ENCODE measurements at places on chromosomes 11 and 22.

- DNase-seq, result no peak
Measured at GRCh38 chr11:119363081-119363850, 16.8 kb upstream of the MFRP start.

DNA sequence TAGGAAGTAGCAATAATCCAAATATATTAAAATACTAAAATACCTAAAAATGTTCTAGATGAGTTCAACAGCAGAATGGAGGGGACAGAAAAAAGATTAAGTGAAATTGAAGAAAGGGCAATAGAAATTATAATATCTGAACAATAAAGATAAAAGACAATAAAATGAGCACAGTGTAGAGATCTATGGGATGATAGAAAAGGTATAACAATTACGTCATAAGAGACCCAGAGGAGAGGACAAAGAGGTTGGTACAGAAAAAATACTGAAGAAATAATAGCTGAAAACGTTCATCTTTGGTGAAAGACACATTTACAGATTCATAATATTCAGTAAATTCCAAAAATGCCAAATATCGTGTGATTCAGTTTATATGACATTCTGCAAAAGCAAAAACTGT lies 143.4 kb downstream of the TMEM135 start:
- DNase-seq, result no peak

GRCh38 chr11:43632181-43632580 lies 48.4 kb upstream of the HSD17B12 start:
- DNase-seq, result no peak

DNA sequence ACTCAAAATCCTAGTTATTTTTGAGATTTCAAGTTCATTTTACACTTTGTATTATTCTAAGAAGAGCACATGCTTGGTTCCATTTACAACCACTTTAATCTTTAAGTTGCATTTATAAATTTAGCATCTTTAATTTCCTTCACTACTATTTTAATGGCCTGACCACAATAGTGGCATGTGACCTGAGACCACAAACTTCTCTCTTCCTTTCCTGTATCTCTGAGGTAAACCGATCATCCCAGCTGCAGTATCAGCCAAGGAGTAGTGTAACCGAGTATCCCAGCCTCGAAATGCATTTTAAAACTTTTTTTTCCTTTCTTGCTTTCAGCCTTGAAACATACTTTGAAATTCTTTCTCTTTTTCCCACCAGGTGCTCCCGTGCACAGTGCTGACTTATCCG lies 28.7 kb upstream of the CBX6 start:
- no peak for DNase-seq

GRCh38 chr11:64292460-64293254 lies 1.6 kb downstream of the KCNK4 start:
- DNase-seq, result no peak

- no peak for DNase-seq
Measured at GRCh38 chr22:17969701-17970113, 54.7 kb downstream of the MICAL3 start.

- no peak for DNase-seq
Measured at GRCh38 chr22:49880281-49880680, 26.6 kb downstream of the ZBED4 start.

GRCh38 chr11:132037956-132038355 lies 667.5 kb downstream of the NTM start:
- DNase-seq, result no peak

DNA sequence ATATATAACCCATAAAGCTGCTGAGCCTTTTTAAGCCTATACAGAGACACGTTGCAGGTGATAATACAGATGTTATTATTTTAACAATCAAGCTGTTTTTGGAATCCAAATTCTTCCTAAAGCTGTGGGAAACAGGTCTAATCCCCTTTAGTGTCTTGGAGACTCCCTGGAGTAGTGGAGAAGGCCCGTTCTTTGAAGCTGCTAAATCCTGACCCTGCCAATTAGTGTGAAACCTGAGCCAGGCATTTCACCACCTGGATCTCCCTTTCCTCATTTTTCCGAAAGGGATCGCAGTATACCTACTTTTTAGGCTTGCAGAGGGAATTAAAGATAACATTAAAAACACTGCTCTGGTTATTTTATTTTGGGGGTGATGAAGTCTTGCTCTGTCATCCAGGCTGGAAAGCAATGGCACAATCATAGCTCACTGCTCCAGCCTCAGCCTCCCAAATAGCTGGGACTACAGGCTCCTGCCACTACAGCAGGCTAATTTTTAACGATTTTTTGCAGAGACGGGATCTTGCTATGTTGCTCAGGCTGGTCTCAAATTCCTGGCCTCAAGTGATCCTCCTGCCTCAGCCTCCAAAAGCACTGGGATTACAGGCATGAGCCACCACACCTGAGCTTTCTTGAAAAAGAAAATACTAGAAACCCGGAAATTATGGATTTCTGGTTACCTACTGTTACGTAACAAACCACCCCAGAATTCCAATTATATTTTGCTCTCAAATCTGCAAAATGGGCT lies 1.7 kb upstream of the EIF4ENIF1 start:
- DNase-seq, result no peak

DNA sequence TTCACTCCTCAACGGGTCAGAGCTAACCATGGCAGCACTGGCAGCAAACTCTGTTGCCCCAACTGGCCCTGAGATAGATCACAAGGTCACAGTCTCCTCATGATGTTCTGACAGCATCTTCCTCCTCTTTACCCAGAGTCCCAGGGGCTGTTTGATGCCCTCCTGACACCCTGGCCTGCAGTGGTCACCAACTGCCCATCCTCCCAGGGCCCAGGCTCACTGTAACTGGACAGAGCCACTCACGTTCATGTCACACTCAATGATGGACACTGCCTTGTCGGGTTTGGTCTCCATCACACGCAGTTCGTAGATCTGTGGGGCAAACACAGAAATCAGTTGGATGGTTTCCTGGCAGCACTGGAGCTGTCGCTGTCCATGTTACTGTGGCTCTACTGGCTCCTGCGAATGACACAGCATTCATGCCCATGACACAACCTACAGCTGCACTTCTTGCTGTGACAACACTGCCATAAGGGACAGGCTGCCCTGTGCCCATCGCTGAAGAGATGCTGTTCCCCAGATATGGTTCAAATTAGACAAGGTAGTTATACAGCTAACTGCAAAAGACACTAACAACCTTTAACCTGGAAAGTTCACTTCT lies 10.4 kb upstream of the C22orf39 start:
- no peak for DNase-seq

DNA sequence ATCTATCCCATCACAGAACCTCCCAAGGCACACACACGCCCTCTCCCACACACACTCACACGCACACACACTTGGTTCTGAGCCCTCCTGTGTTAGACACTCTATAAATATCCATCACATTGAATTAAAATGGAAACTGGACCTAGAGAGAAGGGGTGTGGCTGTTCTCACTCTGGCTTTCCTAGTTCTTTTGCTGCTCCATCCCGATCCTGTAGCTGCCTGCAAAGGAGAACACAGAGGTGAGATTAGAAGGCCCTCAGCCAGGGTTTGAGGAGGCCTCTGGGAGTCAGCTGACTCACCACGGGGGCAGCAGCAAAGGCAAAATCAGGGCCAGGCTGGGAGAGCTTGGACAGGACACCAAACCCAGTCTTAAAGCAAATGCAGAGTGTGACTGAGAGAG lies 192.3 kb upstream of the CADM1 start:
- DNase-seq, result no peak

DNA sequence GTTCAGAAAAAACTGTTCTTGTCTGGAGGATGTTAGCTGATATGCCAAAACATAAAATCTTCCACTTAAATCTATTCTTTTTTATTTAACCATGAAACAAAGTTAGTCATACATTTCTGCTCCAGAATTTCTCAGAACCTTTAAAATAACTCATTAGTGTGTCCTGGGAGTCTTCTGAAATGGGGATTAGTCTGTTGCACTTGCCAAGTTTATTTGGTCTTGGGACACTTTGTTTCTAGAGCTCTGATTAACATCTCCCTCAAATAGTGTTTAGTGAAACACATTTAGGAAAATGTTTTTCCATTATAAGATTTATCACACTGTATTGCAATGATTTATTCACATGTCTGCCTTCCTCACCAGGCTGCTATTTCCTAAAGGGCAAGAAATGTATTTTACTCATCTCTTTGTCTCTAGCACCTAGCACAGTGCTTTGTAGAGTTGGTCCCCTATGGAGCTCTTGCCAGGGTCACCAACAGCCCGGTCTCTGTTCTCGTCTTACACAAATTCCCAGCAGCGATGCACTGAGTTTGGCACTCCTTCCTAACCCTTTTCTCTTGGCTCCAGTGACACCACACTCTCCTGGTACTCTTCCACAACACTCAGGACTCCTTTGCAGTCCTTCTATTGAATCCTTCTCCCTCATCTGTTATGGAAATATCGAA lies 189.2 kb downstream of the CSNK2A3 start:
- no peak for DNase-seq

- DNase-seq, result peak; percentile 50
Measured at GRCh38 chr11:83736684-83737083, 450.5 kb upstream of the CCDC90B start.

DNA sequence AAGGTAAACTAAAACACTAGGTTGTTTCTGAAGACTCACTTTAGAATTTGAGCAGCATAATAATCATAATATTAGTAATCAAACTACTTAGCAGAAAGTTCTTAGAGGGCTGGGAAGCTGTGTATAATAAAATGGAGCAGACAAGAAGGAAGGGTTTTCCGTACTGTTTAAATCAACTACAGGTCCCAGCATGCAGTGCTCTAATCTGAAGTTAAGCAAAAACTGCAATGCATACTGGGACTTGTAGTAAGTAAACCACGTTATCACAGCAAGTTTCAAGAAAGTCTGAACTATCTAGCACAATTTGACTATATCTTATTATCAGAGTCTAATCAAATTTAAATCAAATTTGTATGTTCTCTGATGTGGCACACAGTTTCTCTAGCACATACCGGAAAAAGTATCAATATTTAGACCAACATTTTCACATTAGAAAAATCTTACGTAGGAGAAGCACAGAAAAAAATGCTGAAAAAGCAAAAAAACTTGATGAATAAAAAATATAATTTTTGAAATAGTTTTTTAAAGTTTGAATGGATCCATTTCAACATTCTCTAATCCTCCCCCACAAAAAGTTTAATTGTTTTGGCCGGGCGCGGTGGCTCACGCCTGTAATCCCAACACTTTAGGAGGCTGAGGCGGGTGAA lies 8.2 kb downstream of the PHF21A start:
- DNase-seq, result peak; percentile 74

- DNase-seq, result no peak
Measured at GRCh38 chr11:70089631-70090030, 11.5 kb downstream of the ANO1 start.

GRCh38 chr11:109849946-109850345 lies 243.2 kb upstream of the ZC3H12C start:
- DNase-seq, result no peak

GRCh38 chr11:69122326-69122629 lies 33.5 kb upstream of the SMIM38 start:
- no peak for DNase-seq

DNA sequence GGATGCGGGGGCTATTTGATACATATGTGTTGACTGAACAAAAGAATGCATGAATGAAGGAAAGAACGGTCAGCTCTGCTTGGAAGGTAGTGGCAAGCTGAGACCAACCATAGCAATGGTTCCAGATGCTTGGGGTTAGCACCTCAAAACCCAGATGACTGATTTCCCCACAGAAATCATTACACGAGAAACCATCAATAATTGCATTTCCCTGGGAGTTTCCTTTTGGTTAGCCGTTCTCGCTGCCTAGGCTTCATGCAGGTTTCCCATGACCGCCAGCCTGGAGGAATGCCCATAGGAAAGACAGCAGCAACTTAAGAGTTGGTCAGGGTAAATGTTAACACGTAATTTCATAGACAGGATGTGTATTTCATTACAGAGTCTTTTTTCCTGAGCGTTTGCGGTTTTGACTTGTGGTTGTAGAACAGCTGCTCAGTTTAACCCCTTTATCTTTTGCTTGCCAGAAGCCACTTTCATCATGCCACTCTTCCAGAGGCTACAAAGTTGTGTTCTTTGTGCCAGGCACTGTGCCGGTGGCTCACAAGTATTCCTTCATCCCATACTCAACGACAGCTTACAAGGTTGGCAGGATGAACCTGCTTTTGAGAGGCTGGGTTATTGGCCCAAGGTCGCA lies 2.8 kb downstream of the IL17RA start:
- no peak for DNase-seq

DNA sequence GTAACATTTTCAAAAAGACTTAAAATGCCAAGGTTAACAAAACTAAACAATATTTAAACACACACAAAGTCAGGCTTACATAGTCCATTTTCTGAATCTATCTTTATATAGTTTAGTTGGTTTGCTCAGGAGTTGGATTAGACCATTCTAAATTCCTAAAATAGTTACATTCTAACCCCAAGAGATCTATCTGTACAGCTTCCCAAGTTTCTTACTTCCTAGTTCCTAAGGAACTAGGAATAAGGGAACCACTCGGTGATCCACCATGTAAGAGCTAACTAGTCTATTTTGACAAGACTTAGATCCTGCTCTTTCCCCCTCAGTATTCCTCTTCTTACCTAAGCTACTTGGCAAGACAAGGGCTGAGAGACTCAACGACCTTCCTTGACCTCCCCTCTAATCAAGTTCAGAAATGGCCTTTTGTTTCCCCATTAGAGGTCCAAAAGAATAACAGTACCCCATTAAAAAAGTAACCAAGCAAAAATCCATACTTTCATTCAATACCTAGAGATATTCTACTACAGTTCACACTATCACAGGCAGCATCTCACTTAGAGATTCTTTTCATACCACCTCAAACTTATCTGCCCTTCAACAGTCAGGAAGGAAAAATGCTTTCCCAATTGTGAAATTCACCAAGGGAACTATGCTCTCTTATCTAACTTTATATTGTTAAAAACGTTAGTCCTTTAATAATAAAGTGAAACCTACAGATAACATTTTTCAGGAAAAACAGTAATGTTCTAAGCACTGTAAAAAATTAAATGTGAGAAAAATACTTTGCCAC lies 253.1 kb downstream of the TTC28 start:
- DNase-seq, result no peak

- DNase-seq, result no peak
Measured at GRCh38 chr11:64263947-64264317, 12.6 kb downstream of the PLCB3 start.

DNA sequence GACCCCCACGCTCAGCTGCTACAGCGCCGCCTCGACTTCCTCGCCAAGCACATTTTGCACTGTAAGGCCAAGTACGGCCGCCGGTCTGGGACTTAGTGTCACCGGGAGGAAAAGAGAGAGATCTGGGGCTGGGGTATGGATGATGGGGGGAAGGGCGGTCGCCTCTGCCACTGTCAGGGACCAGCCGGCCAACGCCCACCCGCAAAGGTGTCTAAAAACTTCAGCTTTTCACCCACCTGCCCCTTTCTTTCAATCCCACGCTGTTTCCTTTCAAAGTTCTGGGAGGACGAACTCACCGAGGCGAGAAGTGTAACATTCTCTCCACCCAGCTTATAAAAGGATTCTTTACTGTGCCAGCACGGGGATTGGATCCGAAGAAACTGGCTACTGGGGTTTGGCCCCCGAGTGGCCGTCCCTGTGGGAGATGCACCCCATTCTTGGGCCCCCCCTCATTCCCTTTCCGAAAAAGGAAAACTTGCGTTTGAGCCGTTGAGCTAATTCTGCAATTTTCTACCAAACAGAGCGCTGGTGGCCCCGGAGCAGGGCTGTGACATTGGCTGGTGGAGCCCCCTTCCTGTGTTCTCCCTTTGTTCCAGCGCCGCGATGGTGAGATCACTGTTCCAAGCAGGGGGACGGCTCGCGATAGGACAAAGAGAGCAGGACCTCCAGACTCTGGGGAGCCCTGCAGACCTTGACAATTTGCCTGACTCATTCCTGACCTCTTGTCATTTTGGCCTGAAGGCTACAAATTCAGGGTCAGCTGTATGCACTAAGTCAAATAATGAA lies 1.8 kb downstream of the FJX1 start:
- peak; percentile 41 for DNase-seq

All from Ammon's horn (tissue), 1 donor.